ENCODE measurements at places on chromosomes 7 and 10.
A peak's percentile ranks its signal among the peaks of the same experiment; 100 is the strongest.

DNA sequence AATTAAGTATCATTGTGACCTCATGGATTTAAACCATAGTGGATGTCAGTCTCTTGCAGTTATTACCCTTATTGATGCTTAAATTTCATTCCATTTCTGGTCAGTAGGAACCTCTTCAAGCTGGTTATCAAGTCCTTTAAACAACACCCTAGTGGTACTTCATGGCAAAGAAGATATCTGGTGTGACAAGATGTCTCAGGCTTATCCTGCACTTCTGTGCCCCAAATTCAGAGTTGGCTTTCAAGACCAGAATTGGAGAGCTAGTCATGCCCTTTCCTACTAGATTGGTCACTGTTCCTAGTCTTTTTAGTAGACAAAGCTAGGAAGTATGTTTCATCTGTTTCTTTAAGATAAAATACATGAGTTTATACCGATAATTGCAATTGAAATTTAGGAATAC is 54.9 kb downstream of the KMT2E start:
- DNase-seq = no peak

DNA sequence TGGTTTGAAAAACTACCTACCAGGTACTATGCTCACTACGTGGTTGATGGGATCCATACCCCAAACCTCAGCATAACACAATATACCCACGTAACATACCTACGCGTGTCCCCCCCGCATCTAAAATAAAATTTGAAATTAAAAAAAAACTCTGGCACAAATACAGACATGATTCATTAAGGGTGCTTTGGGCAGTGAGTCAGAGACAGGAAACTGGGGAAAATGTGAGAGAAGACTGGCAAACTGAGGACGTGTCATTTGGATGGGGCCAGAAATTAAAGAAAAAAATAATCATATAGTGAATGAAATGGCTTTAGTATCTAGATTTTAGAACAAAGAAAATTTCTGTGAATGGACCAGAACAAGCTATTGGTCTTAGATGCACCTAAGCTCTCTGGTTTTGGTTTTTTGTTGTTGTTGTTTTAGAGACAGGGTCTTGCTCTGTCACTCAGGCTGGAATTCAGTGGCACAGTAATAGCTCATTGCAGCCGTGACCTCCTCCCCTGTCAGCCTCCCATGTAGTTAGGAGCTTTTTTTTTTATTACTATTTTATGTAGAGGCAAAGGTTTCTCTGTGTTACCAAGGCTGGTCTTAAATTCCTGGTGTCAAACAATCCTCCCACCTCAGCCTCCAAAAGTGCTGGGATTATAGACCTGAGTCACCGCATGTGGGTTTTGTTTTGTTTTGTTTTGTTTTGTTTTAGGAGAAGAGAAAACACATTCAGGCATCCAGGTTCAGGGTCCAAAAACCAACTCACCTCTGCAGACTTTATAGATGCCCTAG is 5.9 kb upstream of the PRSS58 start:
- DNase-seq = no peak

DNA sequence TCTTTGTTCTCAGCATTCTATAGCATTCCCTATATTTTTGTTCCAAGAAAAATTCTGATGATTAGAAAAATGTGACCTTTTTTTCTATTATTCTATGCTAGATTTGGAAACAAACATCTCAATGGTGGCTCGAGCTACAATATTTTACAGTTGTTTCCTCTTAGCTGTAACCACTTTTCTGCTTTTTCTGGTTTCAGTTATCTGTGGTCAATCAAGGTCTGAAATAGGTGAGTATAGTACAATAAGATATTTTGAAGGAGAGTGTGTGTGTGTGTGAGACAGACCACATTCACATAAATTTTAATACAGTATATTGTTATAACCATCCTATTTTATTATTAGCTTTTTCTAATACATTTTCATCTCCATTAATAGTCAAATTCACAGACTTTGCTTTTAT is 564.5 kb upstream of the GHITM start:
- no peak for DNase-seq

GRCh38 chr7:44625526-44626471 is 19.4 kb downstream of the OGDH start:
- DNase-seq = no peak

DNA sequence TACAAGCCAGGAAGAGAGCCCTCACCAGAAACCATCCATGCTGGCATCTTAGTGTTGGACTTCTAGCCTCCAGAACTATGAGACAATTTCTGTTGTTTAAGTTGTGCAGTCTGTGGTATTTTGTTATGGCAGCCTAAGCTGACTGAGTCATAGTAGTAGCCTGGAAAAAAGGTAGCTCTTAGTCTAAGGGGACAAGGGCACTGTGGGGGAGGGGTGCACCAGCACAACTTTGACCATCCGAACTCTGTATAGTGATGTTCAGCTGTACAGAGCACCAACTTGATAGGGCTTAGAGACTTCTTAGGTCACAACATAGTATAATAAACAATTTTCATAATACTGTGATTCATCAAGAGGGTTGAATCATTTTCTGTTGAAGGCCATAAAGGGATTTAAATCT is 14.3 kb downstream of the EIF4EBP2 start:
- no peak for DNase-seq

DNA sequence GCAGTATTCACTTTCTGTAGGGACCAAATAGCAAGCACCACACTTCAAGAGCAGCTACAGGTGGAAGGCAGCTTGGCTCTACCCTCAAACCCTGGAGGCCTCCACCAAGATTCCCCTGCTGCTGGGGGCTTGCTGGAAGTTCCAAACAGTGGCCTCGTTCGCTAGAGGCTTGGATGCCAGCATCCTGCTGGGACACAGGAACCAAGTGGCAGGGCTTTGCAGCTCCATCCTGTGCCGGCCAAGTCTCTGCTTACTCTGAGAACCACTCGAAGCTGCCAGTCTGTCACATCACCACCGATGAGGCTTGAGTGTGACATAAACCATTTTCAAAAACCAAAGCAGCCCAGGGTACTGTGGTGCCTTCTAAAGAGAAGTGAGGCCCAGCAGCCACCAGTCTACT is 69.2 kb upstream of the UNC5B start:
- no peak for DNase-seq

GRCh38 chr7:80999100-80999499 is 80.2 kb upstream of the SEMA3C start:
- no peak for DNase-seq

GRCh38 chr10:95278061-95278988 is 12.5 kb downstream of the PDLIM1 start:
- no peak for DNase-seq

- DNase-seq = no peak
These were observed 49.0 kb upstream of the TRIM8 start for GRCh38 chr10:102595293-102595692.

DNA sequence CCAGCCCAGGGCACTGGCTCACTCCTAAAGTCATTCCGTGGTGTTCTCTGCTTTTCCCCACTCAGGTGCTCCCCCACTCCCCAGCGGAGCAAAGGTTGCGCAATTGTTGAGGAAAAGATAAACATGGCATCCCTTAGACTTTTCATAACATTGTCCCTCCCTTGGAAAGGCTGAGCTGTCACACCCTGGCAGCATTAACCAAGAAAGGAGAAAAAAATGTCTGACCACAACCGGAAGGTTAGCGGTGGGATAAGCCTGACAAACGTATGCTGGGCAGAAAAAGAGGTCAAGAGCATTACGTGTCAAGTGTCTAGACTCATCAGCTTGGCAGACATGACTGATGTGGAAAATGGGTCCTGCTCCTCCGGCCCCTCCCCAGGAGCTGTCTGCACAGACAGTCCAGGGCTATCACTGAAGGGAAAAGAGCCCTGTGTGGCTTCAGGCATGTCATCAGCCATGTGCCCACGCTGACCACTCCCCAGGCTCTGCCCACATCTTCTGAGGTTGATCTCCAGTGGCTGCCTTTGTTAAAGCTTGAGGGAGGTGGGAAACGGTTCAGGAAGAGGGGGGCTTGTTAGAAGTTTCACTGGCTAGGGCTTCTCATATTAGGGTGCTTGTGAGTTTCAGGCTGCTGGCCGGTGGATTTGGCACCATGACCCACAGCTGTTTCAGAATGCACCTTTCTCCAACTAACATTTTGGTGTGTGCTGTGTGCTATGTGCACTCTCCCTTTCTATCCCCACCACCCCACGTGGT is 30.1 kb downstream of the BTBD16 start:
- no peak for DNase-seq

DNA sequence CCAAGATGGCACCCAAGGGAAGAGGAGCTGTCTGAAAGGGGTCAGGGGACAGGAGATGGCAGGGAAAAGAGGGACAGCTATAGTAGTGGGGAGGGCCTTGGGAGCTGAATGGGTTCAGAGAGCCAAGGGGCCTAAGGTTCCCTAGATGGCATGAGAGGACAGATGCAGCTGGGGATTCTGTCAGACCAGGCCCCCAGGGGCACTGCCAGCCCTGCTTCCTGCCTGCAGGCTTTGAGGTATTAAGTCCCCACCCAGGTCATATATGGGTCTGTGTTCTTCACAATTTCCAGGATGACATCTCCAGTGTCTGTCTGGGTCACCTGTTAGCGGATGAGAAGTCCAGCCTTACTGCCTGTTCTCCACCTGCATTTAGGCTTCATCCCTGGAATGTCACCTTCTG is 56.7 kb downstream of the NEURL1 start:
- no peak for DNase-seq

- no peak for DNase-seq
These were observed 23.6 kb downstream of the MCM10 start for GRCh38 chr10:13184730-13185514.

DNA sequence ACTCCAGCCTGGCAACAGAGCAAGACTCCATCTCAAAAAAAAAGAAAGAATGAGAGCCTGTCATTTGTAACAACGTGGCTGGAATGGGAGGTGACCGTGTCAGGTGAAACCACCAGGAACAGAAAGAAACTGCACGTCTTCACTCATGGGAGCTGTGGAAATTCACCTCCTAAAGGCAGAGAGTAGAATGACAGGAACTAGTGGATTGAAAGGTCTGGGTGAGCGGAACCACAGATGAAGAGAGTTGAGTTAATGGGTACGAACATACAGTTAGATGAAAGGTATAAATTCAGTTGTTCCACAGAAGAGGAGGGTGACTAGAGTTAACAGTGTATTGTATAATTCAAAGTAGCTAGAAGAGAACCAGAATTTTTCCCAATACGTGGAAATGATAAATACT is 78.6 kb downstream of the MAD1L1 start:
- no peak for DNase-seq

DNA sequence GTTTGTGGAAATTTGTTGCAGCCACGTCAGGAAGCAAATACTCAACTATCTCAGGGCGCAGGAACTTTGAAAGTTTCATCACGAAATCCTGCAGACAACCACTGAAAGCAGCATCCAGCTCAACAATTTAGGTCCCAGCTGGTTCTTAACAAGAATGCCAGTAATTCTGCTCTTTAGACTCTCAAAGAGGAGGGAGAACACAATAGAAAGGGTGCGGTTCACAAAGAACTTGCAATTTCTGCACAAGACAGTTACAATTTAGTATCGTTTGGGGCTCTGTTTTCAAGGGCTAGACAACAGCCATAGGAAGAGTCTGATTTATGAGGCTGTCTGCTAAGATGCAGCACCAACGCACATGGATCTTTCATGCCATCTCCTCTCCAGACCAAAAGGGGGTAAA is 223.1 kb downstream of the FGFR2 start:
- no peak for DNase-seq

GRCh38 chr10:56633876-56634452 is 272.9 kb upstream of the ZWINT start:
- no peak for DNase-seq

DNA sequence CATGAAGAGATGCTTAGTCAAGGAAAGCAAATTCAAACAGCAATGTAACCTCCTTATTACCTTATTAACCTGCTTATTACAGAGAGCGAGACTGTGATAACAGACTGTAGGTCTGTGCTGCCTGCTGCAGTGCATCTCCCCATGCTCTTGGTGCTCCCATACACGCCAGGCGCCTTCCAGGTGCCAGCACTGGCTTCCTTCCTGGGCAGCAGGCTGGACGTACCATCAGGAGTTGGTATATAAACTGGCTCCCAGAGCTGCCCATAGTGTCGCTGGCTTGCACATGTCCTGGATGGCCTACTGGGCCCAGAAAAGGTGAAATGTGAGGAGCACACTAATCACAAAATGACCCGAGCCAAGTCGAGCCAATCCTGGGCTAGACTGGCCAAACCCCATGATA is 13.5 kb downstream of the ATP6V0E2 start:
- no peak for DNase-seq

GRCh38 chr7:133095119-133095671 is 13.3 kb upstream of the CHCHD3 start:
- no peak for DNase-seq

- DNase-seq = no peak
These were observed 71.5 kb downstream of the EBF3 start for GRCh38 chr10:129892548-129893052.

- peak; percentile 84 for DNase-seq
These were observed 170.4 kb downstream of the SNX13 start for GRCh38 chr7:17769918-17770317.

DNA sequence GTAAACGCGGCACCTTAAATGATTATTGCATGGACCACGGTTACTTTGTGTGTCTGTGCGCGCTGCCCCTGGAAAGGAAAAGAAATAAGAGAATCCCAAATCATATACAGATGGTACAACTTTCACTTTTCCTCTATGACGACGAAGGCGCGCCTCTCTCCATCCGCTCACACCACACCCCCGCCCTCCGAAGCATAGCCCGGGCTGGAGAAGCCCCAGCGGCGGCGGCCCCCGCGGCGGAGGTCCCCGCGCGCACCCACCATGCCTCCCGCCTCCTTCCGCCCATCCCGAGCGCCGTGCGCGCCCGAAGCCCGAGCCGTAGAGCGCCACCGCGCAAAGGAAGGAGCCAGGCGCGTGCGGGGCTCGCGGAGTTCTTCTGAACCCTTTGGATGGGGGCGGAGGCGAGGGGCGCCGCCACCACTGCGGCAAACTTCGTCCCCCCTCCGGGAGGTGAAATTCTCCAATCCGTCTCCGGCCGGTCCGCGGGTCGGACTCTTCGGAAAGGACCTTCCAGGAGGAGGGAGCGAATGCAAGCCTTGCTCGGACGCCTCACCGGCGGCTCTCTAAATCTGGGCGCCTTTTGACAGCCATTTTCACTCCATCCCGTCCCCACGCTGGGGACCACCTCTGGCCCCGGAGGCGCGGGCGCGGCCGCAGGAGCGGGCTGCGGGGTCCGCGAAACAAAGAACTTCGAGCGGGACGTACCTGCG is 588 bp downstream of the GLI3 start:
- peak; percentile 29 for DNase-seq

DNA sequence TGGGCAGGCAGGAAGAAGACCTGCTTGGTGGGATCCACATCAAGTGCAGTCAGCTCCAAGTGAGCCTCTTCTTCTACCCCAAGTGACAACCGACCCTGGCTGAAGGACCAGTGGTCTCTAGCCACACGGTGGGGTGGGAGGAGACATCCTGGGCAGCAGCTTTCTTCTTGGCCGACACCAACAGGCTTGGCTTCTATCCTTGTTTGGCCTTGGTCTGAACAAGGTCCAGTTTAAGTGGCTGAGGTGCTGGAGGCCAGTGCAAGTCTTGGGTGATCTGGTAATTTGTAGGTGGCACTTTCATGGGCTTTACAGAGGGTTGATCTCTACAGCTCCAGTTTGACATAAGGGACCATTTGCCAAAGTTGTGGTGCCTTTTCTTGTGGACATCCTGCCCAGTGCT is 63.6 kb upstream of the PDCD4 start:
- no peak for DNase-seq
